ENCODE measurements at places on chromosomes 5 and 9. TPM values are rescaled to one million over a fixed set of nuclear protein-coding genes. Genes with fewer than 3 reads are reported as not detected.

LCN1 gene
- total RNA-seq: not detected

RELL2 gene
- total RNA-seq: 6.6 TPM

CER1 gene
- total RNA-seq: not detected

CCDC69 gene
- total RNA-seq: 142 TPM

PCA3 gene
- total RNA-seq: under 0.01 TPM

GFPT2 gene
- total RNA-seq: 1.7 TPM

BTNL8 gene
- total RNA-seq: not detected

NUP188 gene
- 34.9 TPM for total RNA-seq

GFI1B gene
- 13.6 TPM for total RNA-seq

PCDHGA4 gene
- 0.21 TPM for total RNA-seq

GABRP gene
- total RNA-seq: 0.10 TPM

SPATA31E1 gene
- total RNA-seq: not detected

MORN5 gene
- not detected for total RNA-seq

KCTD16 gene
- total RNA-seq: under 0.01 TPM

ADAMTS16 gene
- not detected for total RNA-seq

PCDHA9 gene
- total RNA-seq: not detected

SLC1A1 gene
- total RNA-seq: not detected

TAF11L5 gene
- total RNA-seq: not detected

AFAP1L1 gene
- under 0.01 TPM for total RNA-seq

ABO gene
- total RNA-seq: 4.5 TPM

CD74 gene
- total RNA-seq: 2,135 TPM

DOCK8 gene
- total RNA-seq: 80.8 TPM

PLEKHG4B gene
- total RNA-seq: under 0.01 TPM

CAMK4 gene
- 89.3 TPM for total RNA-seq

SSBP2 gene
- total RNA-seq: 35.9 TPM

SH2D3C gene
- total RNA-seq: 12.6 TPM

FOXE1 gene
- not detected for total RNA-seq

PCDHGB3 gene
- total RNA-seq: 0.63 TPM

MSX2 gene
- under 0.01 TPM for total RNA-seq

AGGF1 gene
- 15.2 TPM for total RNA-seq

EXOSC2 gene
- total RNA-seq: 34.2 TPM

LIX1 gene
- not detected for total RNA-seq

KIF24 gene
- total RNA-seq: 0.21 TPM

HMCN2 gene
- total RNA-seq: not detected

TIMD4 gene
- total RNA-seq: 3.3 TPM

CCDC192 gene
- not detected for total RNA-seq

IFNB1 gene
- total RNA-seq: 7.8 TPM

CNTLN gene
- total RNA-seq: 4.7 TPM

ITGA2 gene
- 0.73 TPM for total RNA-seq

All from mononuclear cell (primary cell).